ENCODE measurements at places on chromosomes 6 and 20.
A peak's percentile ranks its signal among the peaks of the same experiment; 100 is the strongest.

DNA sequence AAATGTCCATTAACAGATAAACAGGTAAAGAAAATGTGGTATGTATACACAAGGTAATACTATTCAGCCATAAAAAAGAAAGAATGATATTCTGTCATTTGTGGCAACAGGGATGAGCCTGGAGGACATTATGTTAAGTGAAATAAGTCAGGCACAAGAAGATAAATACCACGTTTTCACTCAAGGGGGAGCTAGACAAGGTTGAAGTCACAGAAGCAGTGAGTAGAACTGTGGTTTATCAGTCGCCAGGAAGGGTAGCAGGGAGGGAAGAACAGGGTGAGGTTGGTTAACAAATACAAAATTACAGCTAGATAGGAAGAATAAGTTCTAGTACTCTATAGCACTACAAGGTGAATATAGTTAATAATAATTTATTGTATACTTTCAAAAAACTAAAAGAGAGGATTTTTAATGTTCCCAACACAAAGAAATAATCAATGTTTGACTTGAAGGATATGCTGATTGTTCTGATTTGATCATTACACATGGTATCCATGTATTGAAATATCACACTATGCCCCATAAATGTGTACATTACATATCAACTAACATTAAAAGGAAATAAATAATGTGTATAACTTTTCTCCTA lies 21.1 kb downstream of the RTN4IP1 start:
- no peak for DNase-seq

DNA sequence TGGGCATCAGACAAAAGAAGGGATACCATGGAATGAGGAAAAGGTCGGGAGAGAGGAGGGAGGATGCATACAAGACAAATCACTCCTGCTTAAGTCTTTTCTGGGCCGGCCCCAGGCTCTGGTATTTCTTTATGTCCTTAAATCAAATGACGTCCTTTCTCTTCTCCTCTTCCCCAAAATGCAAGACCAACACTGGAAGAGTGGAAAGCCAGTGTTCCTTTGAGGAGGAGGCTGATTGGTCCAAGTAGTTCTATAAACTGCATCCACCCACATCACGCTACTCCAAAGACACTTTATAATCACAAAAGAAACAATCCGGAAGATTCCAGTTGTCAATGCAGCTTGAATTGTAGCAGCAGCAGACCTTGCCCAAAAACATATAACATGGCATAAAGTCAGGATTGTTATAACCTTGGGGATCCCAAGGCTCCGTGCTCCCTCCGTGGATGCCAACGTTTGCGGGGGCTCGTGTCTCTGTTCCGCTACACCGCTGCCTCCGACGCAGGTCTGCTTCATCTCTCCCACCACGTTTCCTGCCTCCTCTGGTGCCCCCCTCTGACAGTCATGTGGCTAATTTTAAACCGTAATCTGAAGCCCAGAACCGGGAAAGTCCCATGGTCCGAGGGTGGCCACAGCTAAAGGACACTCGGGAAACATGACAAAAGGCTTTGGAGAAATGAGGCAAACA lies 47.1 kb downstream of the MCUR1 start:
- peak; percentile 21 for DNase-seq

DNA sequence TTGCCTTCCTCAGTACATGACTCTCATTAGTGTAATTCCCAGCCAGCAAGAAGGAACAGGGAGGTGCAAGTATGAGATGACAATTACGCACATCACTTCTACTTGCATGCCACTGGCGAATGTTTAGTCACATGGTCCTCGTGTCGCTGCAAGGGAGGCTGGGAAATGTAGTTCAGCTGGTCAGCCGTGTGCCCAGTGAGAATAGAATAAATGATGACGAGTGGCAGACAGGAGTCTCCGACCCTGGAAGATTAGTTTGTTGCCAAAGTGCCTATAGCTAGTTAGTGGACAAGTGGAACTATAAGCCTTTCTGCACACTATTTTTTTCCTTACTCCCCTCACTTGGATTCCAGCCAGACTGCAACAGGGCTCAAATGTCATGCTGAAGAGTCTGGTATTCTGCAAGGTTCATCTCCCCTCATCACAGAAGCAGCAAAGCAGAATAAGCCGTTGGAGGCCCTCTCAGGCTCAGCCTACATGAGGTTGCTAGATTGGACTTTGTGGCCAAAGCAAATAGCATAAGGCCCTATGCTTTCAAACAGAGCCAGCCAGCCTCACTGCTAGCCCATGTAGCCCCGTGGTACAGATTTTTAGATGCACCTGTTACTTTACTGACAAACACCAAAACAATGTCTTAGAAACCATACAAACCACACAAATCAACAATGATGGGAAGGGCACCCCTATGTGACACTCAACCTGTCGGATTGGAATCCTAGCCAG lies 9.7 kb downstream of the LINC00237 start:
- no peak for DNase-seq

GRCh38 chr20:56503916-56504315 lies 20.6 kb upstream of the FAM209A start:
- DNase-seq: no peak

DNA sequence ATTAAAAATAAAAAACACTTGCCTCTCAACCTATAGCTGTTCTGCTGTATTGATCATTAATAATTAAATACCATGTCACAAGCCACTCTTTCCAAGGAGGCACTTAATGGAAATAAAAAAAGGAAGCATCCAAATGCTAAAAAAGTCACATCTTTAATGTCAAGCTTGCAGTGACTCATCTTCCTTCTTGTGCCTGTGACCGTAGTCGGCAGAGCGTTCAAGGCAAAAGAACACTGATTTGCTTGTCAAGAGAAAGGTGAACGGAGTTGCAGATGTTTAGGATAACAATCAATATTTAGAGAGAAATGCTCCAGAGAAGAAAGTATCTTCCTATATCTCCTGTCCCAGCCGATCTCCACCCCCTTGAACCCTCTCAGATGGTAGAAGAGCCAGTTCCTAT lies 341.0 kb upstream of the OPRM1 start:
- DNase-seq: no peak

- no peak for DNase-seq
Measured at GRCh38 chr20:49340161-49340966, 62.5 kb upstream of the ZNFX1 start.

Measured in stimulated activated CD4-positive, alpha-beta T cell treated with anti-CD3 and anti-CD28 coated beads, Interleukin-2, amount 100 ng/mL, for 4 hours (primary cell).